ENCODE measurements at places on chromosomes 7 and 10. TPM values are rescaled to one million over a fixed set of nuclear protein-coding genes. Genes with fewer than 3 reads are reported as not detected.

ADRA2A gene
- total RNA-seq = not detected

MBLAC1 gene
- 4.4 TPM for total RNA-seq

PAPOLB gene
- total RNA-seq = not detected

CCDC172 gene
- not detected for total RNA-seq

ZNF804B gene
- not detected for total RNA-seq

KLF14 gene
- total RNA-seq = not detected

CCNY gene
- total RNA-seq = 58.4 TPM

COL17A1 gene
- not detected for total RNA-seq

CYP2C19 gene
- not detected for total RNA-seq

LRRC18 gene
- not detected for total RNA-seq

- no peaks in the 10 kb centered on the region for H3K4me1 ChIP-seq
- no peaks in the 10 kb centered on the region for H3K36me3 ChIP-seq
- H3K4me3 ChIP-seq = no peak overlapping the region
- no peak for DNase-seq
- no peaks in the 10 kb centered on the region for H3K27me3 ChIP-seq
Measured at GRCh38 chr7:141648276-141649114, 53.5 kb downstream of the DENND11 start.

DNA sequence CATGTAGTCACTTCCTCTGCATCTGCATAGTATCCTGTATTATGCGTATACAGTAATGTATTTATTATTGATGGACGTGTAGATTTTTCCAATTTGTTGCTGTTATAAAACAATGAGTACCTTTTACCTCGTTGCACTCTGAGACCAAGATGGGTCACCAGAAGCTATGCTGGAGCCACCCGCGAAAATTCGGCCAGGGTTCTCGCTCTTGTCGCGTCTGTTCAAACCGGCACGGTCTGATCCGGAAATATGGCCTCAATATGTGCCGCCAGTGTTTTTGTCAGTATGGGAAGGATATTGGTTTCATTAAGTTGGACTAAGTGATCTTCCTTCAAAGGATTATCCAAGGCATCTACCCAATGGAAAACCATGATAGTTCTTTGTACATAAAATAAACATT is 1.0 kb downstream of the PSMC2 start:
- H3K4me1 ChIP-seq = peaks cover 41% of the 10 kb centered on the region
- peak overlapping the region; percentile 88 for H3K4me3 ChIP-seq
- no peaks in the 10 kb centered on the region for H3K27me3 ChIP-seq
- no peaks in the 10 kb centered on the region for H3K36me3 ChIP-seq
- no peak for DNase-seq

- no peaks in the 10 kb centered on the region for H3K36me3 ChIP-seq
- H3K27me3 ChIP-seq = peaks cover 15% of the 10 kb centered on the region
- no peak for DNase-seq
- H3K27ac ChIP-seq = no peak overlapping the region
- H3K4me3 ChIP-seq = no peak overlapping the region
Measured at GRCh38 chr7:74023092-74023536, 4.9 kb upstream of the ELN start.

DNA sequence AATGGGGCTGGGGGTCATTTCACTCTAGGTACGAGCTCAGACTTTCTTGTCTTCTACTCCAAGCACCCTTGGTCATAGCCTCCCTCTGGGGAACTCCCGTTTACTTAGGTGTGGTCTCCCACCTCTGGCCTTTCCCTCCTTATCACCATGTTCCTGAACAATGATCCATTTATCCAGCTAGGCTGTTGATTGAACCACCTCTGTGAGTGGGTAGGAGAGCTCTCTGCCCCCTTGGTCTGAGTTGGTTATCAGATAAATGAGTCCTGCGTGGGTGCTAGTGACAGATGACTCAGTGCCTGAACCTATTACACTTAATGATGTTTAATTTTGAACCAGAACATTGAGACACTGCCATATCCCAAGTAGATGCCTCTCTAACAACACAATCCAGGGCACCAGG is 9.4 kb downstream of the BLNK start:
- H3K4me1 ChIP-seq = no peaks in the 10 kb centered on the region
- no peaks in the 10 kb centered on the region for H3K27me3 ChIP-seq
- H3K36me3 ChIP-seq = no peaks in the 10 kb centered on the region
- DNase-seq = no peak

DNA sequence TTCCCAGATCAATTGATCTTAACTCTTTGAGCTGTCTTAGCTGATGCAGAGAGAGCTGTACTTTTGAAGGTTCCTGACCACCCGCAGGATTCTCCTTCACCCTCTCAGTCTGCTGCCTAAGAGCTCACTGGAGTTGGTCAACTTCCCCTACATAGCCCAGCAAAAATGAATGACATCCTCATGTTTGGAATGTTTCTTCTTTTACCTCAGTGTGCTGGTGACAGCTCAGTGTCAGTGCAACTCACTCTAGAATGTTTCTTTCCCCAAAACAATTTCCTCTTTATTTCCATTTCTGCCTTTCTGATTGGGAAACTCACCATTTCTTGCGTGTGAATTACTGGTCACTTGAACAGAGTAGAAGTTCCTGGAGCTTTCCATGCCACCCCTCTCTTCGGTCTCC is 48.7 kb downstream of the LSMEM1 start:
- H3K36me3 ChIP-seq = no peaks in the 10 kb centered on the region
- H3K27me3 ChIP-seq = no peaks in the 10 kb centered on the region
- no peaks in the 10 kb centered on the region for H3K4me1 ChIP-seq
- no peak overlapping the region for H3K4me3 ChIP-seq
- no peak overlapping the region for H3K27ac ChIP-seq

- H3K36me3 ChIP-seq = peaks cover 15% of the 10 kb centered on the region
- H3K27ac ChIP-seq = no peak overlapping the region
- no peaks in the 10 kb centered on the region for H3K27me3 ChIP-seq
- peaks cover 56% of the 10 kb centered on the region for H3K4me1 ChIP-seq
Measured at GRCh38 chr7:158809596-158809995, 19.7 kb downstream of the ESYT2 start.

- H3K4me1 ChIP-seq = no peaks in the 10 kb centered on the region
- DNase-seq = no peak
- no peak overlapping the region for H3K27ac ChIP-seq
Measured at GRCh38 chr10:57992321-57993077, 275.2 kb downstream of the IPMK start.

GRCh38 chr7:32774541-32774951 is 117.0 kb downstream of the KBTBD2 start:
- no peak for DNase-seq
- no peaks in the 10 kb centered on the region for H3K4me1 ChIP-seq
- no peaks in the 10 kb centered on the region for H3K36me3 ChIP-seq
- no peaks in the 10 kb centered on the region for H3K27me3 ChIP-seq
- no peak overlapping the region for H3K27ac ChIP-seq
- no peak overlapping the region for H3K4me3 ChIP-seq

DNA sequence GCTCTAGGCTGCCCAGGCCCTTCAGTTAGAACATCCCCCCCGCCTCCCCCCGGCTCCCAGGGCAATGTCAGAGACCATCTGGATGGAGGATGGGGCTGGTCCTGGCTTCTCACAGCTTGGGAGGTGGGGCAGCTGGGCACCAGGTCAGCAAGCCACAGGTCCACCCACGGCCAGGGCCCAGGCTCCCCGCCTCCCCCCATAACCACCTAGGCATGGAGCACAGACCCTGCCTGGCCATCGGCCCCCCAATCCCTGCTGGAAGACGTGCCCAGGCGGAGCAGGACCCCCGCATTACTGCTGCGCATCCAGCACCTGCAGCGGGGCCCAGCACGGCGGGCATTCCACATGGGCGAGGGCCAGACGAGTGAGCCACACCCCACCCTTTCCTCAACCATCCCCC is 169.6 kb downstream of the ELFN1 start:
- H3K27me3 ChIP-seq = no peaks in the 10 kb centered on the region
- H3K27ac ChIP-seq = no peak overlapping the region
- no peak overlapping the region for H3K4me3 ChIP-seq
- no peaks in the 10 kb centered on the region for H3K4me1 ChIP-seq
- no peak for DNase-seq

GRCh38 chr7:129933627-129934026 is 19.1 kb downstream of the UBE2H start:
- no peak overlapping the region for H3K27ac ChIP-seq
- no peaks in the 10 kb centered on the region for H3K36me3 ChIP-seq
- H3K27me3 ChIP-seq = no peaks in the 10 kb centered on the region
- no peak overlapping the region for H3K4me3 ChIP-seq

GRCh38 chr10:27717224-27717623 is 28.4 kb downstream of the MKX start:
- no peak for DNase-seq
- no peaks in the 10 kb centered on the region for H3K4me1 ChIP-seq
- no peak overlapping the region for H3K4me3 ChIP-seq
- H3K27me3 ChIP-seq = peaks cover 2% of the 10 kb centered on the region
- no peaks in the 10 kb centered on the region for H3K36me3 ChIP-seq

DNA sequence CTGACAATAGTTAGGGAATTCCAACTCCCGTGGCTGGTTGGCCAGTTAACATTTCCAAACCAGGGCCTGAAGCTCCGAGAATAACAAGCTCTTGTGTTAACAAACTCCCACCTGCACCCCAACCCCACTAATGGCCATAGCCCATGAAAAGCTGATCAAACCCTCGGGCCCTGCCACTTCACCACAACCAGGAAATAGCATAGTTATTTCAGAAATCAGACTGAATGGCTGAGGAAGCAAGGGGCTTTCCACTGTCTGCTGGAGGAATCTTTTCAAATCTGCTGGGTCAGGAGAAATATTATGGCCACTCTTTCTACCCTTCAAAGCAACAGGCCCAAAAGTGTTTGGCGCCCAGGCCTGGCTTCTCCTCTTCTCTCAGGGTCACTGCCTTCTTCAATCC is 145.6 kb downstream of the GLCCI1 start:
- no peak overlapping the region for H3K27ac ChIP-seq
- no peaks in the 10 kb centered on the region for H3K36me3 ChIP-seq
- no peak for DNase-seq
- H3K27me3 ChIP-seq = no peaks in the 10 kb centered on the region
- peaks cover 34% of the 10 kb centered on the region for H3K4me1 ChIP-seq

- no peaks in the 10 kb centered on the region for H3K36me3 ChIP-seq
- no peaks in the 10 kb centered on the region for H3K4me1 ChIP-seq
- no peak for DNase-seq
Measured at GRCh38 chr10:52514481-52514880, 200.4 kb downstream of the DKK1 start.

DNA sequence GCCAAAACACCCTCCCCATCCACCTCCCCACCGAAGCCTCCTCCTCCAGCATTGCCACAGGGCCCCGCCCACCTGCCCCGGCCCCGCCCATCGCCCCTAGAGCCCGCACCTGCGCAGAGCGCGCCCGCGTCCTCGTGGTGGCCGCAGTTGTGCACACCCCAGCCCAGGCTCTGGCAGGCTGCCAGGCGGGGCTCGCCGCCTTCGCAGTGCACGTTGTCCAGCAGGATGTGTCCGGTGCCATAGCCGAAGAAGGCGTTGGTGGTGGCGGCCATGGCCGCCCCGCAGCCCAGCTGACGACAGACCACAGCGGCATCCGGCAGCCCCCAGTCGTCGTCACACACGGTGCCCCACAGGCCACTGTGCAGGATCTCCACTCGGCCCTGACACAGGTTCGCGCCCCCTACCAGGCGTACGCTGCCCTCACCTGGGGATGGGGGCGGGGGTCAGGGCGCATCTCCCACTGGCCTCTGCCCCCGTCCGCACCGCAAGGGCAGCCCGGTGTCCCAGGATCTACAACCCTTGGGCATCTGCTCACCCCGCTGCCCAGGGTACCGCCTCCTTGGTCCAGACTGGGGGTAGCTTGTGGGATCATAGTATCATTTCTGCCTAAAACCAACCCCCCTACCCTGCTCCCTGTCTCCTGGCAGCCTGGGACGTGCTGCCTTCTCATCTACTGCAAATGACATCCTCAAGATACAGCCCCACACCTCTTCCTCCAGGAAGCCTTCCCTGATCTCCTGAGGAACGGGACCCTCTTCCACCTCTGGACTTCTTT is 11.9 kb downstream of the SSC4D start:
- H3K4me1 ChIP-seq = peaks cover 18% of the 10 kb centered on the region
- no peaks in the 10 kb centered on the region for H3K27me3 ChIP-seq
- DNase-seq = peak; percentile 86
- H3K4me3 ChIP-seq = peak overlapping the region; percentile 59
- H3K27ac ChIP-seq = peak overlapping the region; percentile 48
- no peaks in the 10 kb centered on the region for H3K36me3 ChIP-seq

DNA sequence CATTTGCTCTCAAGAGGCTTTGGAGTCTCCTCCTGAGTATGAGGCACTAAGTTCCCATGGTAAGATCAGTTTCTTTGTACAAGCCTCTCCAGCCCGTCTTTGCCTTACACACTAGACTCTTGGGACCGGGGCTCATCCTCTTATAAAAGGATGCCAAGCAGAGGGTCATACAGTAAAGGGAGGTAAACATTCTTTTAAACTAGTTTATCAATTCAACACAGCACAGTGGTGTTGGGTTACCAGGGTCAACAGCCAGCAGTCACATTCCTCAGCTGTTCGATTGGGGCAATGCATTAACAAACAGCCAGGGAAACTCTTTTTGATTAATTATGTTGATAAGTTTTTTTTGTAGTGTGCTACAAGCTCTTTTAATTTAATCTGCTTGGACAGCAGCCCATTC is 37.8 kb downstream of the HHEX start:
- no peak overlapping the region for H3K4me3 ChIP-seq
- no peak for DNase-seq
- no peaks in the 10 kb centered on the region for H3K36me3 ChIP-seq
- no peaks in the 10 kb centered on the region for H3K4me1 ChIP-seq
- H3K27ac ChIP-seq = no peak overlapping the region

All from CD8-positive, alpha-beta memory T cell (primary cell).